ENCODE measurements at places on chromosomes 2 and 18. TPM values are rescaled to one million over a fixed set of nuclear protein-coding genes. Genes with fewer than 3 reads are reported as not detected.

- H3K27me3 ChIP-seq = no peaks in the 10 kb centered on the region
- peaks cover 29% of the 10 kb centered on the region for H3K4me1 ChIP-seq
- peak overlapping the region; percentile 54 for H3K27ac ChIP-seq
- peaks cover 64% of the 10 kb centered on the region for H3K36me3 ChIP-seq
These were observed 104.7 kb downstream of the TNS1 start for GRCh38 chr2:217897816-217898806.

GRCh38 chr2:229821316-229821715, 100.5 kb downstream of the TRIP12 start:
- H3K4me1 ChIP-seq = peaks cover 15% of the 10 kb centered on the region
- DNase-seq = peak; percentile 32
- H3K4me3 ChIP-seq = no peak overlapping the region
- H3K36me3 ChIP-seq = peaks cover 40% of the 10 kb centered on the region
- no peak overlapping the region for H3K27ac ChIP-seq
- H3K27me3 ChIP-seq = no peaks in the 10 kb centered on the region

GRCh38 chr2:146413086-146413610, 1431.7 kb upstream of the ACVR2A start:
- no peaks in the 10 kb centered on the region for H3K4me1 ChIP-seq
- H3K36me3 ChIP-seq = no peaks in the 10 kb centered on the region
- H3K27ac ChIP-seq = no peak overlapping the region
- no peak overlapping the region for H3K4me3 ChIP-seq
- no peaks in the 10 kb centered on the region for H3K27me3 ChIP-seq

Gene INHA
- total RNA-seq = 0.29 TPM

Measured in osteoblast (primary cell).